T-helper 9 cell (primary cell): ENCODE measurements at places on chromosomes 2 and 18.

DNA sequence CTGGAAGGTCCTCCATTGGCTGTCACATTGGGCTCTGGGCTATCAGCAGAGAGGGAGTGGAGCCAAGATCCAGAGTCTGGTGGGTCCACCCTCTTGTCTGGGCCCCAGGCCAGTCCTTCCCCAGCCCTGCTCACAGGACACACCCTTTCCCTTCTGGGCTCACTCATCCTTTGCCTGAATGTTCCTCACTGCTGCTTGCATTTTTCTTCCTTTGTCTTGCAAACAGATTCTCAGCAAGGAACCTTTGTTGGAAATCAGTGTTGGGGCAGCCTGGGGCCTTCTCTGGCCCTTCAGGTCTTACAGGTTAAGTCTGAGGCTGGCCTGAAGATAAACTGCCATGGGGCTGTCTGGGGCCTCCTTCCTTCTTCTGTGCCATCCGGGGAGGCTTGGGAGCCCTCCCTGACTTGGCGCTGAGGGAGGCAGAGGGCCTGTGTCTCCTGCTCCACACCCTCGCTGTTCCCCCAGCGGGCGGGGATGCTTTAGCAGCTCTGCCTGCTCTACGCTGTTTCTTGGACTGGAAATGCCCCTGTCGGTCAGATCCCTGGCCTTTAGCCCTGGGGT, 11.5 kb upstream of the CELF4 start:
- DNase-seq = no peak

GRCh38 chr2:32773448-32773808, 145.6 kb downstream of the TTC27 start:
- DNase-seq = no peak

DNA sequence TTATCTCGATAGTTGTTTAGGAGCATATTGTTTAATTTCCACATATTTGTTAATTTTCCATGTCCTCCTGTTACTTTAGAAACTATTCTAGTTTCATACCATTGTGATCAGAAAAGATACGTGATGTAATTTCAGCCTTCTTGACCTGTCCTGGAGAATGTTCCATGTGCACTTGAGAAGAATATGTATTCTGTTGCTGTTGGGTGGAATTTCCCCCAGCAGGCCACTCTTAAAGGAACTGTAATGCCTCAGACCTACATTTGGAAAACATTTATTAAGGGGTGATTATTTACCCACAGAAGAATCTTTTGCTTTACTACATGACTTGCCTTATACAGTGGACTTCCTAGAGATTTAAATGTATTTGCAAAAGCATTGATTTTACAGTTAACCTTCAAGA, 55.5 kb downstream of the LIMS1 start:
- no peak for DNase-seq

- DNase-seq = no peak
These were observed 557.1 kb upstream of the MEX3C start for GRCh38 chr18:51754566-51754965.

GRCh38 chr2:64063924-64064331, 44.7 kb upstream of the VPS54 start:
- DNase-seq = no peak
